ENCODE measurements at places on chromosomes 1 and 21.

- no peak for DNase-seq
Measured at GRCh38 chr1:116311756-116312680, 61.0 kb upstream of the ATP1A1 start.

GRCh38 chr1:159092036-159092760, 15.6 kb upstream of the AIM2 start:
- no peak for DNase-seq

DNA sequence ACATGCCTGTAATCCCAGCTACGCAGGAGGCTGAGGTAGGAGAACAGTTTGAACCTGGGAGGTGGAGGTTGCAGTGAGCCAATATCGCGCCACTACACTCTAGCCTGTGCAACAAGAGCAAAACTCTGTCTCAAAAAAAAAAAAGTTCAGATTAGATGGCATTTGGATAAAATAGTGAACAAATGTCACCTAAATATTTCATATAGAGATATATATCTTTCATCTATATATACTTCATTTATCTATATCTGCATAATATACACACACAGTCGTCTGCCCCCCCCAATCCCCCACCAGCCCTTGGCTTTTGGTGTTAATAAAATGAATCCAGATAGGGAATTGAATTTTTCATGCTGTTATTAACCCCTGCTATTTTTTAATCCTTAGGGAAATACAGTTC, 5.0 kb downstream of the PPP1R15B start:
- no peak for DNase-seq

GRCh38 chr1:181438013-181438412, 45.3 kb upstream of the CACNA1E start:
- DNase-seq = no peak

- DNase-seq = no peak
Measured at GRCh38 chr1:165875171-165875570, 47.8 kb downstream of the UCK2 start.

DNA sequence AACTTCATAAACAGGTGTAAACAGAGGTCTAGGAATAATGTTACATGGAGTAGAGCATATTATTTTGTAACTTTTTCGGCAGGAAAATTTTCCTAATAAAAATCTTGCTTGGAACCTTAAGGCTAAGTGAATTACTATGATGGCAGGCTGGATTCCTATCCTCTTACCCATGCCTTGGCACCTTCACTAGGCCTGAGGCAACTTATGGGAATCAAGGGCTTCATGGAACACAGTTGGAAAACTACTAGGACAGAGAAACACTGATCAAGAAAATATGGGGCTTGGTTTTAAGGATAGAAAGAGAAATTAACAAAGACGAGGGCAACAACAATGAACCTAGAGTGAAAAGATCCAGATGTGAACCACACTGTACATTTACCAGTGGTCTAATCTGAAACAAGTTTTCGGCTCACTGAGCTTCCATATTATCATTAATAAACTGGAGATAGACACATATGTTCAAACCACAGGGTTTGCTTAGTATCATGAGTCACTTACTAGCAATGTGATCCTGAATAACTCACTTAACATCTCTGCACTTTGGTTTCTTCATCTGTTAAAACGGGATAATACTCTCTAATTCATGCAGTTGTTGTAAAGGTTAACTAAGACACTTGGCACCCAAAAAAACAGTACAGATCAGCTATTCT, 68.5 kb downstream of the GPATCH2 start:
- DNase-seq = no peak

DNA sequence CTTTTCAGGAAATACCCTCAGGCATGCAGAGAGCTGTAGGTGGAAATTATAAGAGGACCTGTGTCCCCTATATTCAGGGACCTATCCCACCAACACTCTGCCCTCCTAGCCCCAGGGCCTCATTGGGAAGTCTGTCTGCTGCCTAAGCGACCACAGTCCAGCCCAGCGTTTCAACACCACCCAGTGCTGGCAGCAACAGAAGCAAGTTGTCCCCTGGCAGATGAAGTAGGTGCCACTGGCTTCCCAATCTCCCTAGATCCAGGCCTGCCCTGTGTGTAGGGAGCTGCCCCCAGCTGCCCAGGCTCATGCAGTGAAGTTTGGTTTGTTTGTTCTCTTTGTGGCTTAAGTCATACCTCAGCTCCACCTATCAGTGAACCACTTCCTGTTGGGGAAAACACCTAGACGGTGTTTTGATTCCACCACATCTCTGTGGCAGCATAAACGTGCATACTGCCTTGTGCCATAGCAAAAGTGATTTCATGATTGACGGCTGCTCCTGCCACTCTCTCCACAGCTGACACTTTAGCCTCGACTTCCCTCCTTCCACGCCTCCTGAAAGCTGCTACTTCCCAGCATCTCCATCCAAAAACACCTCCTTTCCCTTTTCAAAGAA, 8.1 kb upstream of the LEFTY1 start:
- DNase-seq = peak; percentile 17

DNA sequence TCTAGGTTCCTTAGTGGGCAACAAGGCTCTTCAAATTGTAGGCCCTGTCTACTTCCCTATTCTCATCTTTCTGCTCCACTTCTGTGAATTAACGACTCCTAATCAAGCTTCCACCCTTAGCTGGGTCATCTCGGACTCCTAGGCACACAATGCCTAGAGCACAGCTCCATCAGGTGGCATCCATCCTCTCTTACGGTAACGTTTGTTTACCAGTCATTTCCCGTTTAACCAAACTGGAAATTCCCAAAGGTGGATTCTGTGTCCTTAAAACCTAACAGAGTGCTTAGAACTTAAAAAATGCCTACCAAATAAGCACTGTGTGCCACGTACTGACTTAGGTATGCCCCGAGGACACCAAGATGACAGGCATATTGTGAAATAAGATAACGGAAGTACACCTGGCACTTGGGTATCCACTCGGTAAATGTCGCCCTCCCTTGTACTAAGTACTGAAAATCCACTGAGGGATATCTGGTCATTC, 1.5 kb downstream of the PARP1 start:
- no peak for DNase-seq

DNA sequence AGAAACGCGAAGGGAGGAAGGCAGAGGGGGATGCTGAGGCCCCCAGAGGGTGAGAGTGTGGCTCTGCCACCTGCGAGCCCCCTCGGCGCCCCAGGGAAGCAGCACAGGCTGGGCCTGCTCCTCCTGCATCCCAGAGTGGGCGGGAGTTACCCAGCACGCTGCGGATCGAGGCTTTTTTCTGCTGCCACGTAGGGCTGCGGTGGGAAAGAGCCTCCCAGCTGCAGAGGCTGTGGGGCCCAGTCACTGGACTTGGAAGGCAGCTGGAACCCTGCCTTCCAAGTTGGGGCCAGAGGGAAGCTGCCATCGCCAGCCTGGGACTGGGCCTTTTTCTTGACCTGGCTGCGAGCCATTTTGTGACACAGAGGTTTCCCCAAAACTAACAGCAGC, 2.3 kb upstream of the GRIK3 start:
- no peak for DNase-seq

DNA sequence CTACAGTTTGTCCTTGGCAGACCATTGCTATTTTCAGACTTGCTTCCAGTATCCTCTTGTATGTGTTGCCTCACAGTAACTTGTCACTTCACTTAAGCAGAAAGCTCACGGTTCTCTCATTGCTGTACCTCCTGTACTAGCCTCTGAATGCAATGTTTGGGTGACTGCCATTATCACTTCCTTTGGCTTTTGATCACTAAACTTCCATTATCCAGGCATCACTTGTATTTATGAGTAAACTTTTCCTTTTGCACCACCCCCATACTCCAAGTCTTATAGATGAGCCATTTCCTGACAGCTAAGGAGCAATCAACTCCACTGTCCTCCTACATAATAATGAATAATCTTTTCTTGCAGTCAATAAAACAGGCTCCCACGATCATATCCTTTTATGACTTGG, 255.3 kb downstream of the PDE4B start:
- no peak for DNase-seq

- DNase-seq = no peak
Measured at GRCh38 chr1:65704318-65704717, 88.4 kb upstream of the PDE4B start.

DNA sequence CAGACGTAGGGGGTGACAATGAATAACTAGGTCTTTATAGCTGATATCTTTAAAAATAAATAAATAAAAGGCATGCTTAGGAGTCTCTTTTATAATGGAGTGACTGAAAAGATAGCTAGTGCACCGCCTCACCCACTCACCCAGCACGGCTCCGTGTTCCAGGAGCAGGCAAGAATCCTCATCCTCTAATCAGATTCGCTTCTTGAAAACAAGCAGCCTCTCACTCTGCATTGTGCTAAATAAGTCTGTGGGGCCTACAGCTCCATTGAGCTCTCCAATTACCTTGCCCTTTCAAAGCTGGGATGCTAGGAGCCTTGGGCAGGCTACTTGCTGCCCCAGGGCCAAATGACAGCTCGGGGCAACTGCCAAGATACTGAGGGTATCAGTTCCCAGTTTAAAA, 91.5 kb downstream of the TIAM1 start:
- DNase-seq = no peak

GRCh38 chr1:224846119-224846907, 83.2 kb upstream of the DNAH14 start:
- no peak for DNase-seq

GRCh38 chr1:112783059-112783458, 67.9 kb upstream of the PPM1J start:
- no peak for DNase-seq

DNA sequence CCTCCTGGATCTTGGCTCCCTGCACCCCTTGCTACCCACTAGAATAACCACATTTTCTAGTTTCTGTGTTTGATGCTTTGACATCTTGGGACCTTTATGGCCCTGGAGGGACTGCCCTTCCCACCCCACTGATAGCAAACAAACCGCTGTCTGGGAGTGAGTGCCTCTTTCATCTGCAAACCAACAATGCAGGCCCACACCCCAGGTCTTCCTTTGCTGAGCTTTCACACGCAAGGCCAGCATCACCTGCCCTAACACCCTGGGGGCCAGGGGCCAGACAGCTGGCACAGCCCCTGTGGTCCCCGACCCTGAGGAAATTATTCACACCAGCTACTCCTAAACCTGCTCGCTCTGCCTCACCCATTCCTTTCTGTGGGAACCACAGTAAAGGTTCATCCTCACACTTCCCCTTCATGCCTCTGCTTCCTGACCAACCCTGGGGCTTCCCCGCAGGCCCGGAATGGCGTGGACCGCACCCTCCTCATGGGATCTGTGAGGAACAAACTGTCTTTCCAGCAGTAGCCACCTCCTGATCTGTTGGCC, 15.4 kb downstream of the SLC2A7 start:
- no peak for DNase-seq
